ENCODE measurements at places on chromosomes 4 and X.
A peak's percentile ranks its signal among the peaks of the same experiment; 100 is the strongest.

DNA sequence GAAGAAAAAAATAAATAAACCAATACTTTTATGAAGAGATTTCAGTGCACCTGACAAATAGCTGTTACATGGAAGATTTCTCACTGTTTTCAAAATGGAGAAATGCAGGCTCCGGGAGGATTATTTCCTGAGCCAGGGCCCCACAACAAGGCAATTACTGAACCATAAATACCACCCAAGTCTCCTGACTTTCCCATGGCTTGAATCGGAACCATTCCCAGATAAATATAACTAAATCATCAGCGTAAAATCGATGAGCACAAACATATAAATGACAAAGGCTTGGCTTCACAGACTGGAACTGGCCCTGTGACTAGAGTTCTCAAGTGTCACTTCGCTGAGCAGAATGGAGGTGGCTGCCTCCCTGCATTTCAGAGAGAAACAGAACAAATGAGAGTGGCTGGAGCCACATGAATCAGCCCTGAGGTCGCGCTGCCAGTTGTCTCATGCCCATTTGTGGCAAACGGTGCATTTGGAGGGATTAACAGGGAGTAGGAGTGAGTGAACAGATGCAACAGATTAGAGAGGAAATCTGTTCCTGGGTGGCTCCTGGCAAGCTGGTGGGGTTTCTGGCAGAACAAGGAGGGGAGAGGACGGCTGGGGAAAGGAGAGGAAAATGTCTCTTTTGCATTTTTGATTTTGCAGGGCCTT, 57.3 kb upstream of the STIM2 start:
- no peak for DNase-seq

- DNase-seq = no peak
Observed at GRCh38 chr4:181702864-181703495, 540.2 kb upstream of the TENM3 start.

GRCh38 chrX:123905332-123905731, 45.5 kb downstream of the XIAP start:
- no peak for DNase-seq

DNA sequence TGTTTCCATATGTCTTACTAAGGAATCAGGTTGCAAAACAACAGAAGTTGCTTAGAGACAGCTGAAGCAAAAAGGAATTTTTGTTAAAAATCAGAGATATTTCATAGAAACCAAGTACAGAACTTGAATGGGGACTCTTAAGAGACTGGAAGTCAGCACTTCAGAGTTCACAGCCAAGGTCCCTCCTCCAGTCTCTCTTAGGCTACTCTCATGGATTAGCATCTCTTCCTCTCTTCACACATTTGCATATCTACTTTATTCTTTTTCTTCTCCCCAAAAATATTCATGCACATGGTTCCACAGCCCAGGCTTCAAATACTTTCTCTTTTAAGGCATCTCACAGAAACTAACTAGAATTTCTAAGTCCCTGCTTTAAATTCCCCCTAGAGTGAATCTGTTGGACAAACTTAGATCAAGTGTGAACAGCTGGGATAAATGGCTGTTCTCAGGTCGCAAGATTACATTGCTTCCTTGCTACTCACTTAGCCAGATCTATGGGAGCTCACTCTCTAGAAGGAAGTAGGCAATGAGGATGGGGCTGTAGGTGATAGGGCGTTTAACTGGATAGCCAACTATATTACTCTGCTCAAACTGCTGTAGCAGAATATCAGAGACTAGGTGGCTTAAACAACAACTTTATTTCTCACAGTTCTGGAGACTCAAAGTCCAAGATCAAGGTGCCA, 73.7 kb upstream of the GALNT7 start:
- DNase-seq = no peak

DNA sequence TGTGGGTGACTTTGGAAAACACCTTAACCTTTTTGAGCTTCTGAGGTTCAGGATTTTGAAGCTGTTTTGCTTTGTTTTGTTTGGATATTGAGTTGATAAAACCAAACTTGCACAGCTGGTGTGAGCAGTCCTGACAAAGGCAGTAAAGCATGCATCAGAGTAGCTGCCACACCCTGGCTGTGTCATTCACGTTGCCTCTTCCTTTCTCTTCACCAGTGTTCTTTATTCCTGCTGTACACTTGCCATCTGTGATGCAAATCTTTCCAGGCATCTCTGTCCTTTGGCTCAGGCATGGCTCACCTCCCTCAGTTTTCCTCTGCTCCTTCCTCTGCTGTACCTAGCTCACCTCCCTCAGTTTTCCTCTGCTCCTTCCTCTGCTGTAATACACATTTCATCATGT, 1850.2 kb upstream of the AGA start:
- DNase-seq = no peak

- DNase-seq = no peak
Observed at GRCh38 chr4:73599182-73599581, 21.1 kb downstream of the RASSF6 start.

GRCh38 chr4:28251831-28252230, 1391.2 kb downstream of the STIM2 start:
- DNase-seq = no peak

DNA sequence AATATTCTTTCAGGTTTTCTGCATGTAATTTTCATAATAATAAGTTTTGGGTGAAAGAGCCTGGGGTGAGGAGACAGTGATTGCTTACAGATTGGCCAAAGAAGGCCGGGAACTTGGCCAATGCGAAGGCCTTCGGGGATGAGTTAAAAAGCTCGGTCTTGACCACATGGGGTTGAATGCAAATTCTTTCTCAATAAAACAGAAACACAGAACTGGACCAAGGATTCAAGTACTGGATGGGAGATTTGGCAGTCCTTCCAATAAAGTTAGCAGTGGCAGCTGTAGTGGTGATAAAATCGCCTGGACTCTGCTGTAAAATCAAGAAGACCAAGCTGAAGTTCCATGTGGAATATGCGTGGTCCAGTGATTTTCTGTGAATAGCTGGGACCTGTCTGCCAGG, 282.2 kb upstream of the KLF3 start:
- peak; percentile 58 for DNase-seq

DNA sequence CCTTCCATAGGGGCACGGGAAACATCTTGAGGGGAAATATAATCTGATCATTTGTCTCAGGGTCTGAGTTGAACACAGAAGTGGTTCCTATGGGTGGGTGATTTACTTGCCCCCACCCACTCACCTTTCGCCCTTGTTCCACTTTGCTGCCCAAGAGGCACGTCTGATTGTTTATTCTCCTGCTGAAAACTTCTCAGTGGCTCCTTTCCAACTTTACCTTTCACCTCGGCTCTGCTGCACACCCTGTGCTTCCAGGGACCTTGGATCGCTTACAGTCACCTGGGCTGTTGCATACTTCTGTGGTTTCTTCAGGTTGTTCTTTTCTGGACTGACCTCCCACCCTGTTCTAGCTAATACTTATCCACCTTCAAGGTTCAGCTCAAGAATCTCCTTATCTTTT, 213.4 kb upstream of the JADE1 start:
- no peak for DNase-seq

GRCh38 chr4:108382751-108383150, 214.0 kb upstream of the LEF1 start:
- no peak for DNase-seq

- no peak for DNase-seq
Observed at GRCh38 chr4:68346461-68346860, 3.4 kb downstream of the YTHDC1 start.

DNA sequence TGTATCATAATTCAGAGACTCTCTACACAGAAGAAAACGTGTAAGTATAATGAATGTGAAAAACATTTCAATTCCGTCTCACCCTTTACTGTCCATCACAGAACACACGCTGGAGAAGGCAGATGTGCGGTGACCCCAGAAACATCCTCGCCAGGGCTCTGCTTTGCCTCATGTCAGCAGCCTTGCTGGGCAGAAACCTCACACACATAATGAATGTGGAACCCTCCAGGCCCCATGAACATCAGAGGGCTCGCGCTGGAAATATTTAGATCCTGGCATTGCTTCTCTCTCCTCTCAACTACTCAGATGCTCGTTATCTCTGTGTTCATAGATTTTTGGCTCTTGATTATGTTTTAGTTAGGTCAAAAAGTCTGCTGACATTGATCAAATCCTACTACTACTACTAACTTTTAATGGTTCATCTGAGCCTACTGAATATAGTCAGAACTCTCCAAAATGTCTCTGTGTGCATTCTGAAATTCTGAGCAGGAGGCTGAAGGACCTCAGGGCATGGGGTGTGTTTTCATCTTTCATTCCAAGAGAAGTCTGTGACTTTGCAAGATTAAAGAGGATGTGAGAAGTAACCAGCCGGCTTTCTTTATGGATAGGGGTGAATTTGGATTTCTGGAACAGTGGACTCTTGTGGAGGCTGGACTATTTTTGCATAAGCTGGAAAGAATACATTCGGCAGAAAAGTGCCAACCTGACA, 27.0 kb downstream of the SMIM43 start:
- DNase-seq = no peak

GRCh38 chrX:151929126-151929525, 16.4 kb downstream of the MAGEA4 start:
- DNase-seq = no peak

GRCh38 chrX:1093586-1094421, 118.6 kb downstream of the CRLF2 start:
- DNase-seq = no peak

GRCh38 chrX:132539611-132540010, 50.8 kb upstream of the MBNL3 start:
- DNase-seq = no peak

DNA sequence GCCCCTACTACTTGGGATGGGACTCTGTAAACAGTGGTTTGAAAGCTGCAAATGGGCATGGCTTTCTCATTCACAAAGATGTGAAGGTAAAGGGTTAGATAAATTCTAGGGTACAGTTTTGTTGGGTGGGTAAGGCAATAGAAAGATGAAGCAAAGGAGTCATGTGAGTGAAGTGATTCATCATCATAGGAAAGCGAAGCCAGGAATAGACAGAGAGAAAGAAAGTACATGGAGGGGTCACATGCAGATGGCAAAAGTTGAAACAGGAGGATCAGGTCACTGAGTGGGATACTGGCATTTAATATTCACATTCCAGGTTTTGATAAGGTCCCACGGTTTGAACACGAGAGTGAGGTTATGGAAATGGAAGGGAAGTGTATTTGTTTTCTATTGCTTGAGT, 8.2 kb upstream of the ABCG2 start:
- DNase-seq = no peak

All from psoas muscle (tissue), 8 donors.